ENCODE measurements at places on chromosomes 2 and 18.

GRCh38 chr18:51543658-51544155 is 346.2 kb upstream of the MEX3C start:
- DNase-seq: no peak

DNA sequence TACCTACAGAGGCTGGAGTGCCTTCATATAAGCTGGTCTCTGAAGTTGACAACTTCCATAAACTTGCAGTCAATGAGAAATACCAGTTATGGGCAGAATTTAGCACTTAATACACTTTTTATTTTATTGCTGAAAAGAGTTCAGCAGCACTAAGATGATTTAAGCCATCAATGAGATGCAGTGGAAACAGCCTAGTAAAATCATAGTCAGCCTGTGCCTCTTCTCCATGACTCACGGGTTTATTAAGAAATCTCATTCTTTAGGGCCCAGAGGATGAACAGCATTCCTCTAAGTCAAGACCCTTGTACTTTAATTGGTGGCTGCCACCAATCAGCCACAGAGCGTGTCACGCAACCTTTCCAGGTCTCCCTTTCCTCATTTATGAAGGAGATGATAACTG is 1357.9 kb upstream of the CELF4 start:
- no peak for DNase-seq

GRCh38 chr2:23417310-23417709 is 32.3 kb downstream of the KLHL29 start:
- no peak for DNase-seq

DNA sequence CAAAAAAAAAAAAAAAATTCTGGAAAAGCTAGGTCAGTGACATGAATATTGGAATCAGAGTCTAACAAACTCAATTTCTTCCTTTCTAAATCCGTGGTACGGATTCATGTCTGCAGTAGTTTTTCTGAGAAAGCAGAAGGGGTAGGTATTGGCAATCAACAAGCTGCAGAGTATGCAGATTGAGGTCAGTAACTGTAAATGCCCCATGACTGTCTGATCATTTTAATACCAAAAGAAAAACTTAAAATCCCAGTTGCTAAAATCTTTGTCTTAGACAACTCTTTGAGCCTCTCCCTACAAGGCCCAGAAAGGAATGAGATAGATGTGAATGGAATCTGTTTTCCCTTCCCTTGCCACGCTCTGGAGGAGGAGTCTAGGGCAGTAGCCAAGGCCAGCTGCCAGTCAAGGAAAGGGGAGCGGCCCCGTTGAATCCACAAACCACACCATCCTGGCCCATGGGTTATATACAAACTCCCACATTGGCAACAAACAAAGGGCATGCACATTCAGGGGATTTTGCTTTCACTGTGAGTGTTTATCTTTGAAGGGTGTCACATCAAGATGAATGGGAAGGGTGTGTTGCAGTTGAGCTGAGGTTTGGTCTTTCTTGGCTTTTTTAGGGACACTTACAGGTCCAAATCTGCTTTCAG is 6.1 kb upstream of the CASP8 start:
- DNase-seq: no peak

DNA sequence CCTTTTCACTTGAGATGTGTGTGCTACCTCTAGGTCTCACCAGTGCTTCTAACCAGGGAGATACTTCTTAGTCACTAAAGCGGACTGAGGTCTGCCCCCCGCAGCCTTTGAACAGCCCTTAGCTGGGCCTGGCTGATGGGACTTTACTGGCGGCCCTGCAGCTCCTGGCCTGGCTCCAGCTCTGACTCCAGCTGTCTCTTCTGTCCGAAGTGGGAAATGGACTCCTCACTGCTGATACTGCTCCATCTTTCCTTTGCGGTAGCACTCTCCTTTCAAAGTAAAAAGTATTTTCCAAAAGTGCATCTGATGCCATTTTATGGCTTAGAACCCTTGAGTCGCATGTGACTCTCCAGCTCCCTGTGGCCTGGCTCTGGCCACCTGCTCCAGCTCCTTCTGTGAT is 64.5 kb downstream of the ATP9B start:
- DNase-seq: no peak

DNA sequence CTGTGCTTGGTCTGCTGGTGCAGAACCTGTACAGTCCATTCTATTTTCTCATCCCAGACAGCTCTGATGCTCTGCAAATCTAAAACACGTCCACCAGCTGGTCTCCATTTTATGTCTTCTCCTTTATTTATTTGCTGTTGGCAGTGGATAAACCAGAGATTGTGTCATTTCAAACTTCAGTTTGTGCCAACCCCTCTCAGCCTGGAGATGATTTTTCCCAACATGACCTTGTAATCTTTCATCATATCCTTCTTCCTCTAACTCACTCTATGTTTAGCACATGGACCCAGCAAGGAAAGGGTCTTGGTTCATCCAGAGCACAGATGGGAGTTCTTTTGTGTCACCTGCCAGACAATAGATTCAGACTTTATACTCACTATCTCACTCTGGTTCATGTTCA is 273.2 kb downstream of the MTX2 start:
- DNase-seq: no peak

GRCh38 chr2:238281826-238282480 is 6.5 kb downstream of the PER2 start:
- no peak for DNase-seq

- DNase-seq: no peak
Measured at GRCh38 chr2:150589681-150590080, 102.2 kb upstream of the RND3 start.

DNA sequence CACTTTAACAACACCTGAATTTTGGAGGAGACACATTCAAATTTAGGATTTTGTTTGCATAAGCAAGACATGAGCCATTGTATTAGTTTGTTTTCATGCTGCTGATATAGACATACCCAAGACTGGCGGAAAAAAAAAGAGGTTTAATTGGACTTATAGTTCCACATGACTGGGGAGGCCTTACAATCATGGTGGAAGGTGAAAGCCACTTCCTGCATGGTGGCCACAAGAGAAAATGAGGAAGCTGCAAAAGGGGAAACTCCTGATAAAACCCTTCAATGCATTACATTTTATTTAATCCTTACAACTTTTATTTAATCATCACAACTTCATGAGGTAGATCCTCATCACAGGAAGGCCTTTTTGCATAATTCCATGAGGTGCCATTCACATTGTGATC is 242.0 kb upstream of the STON1 start:
- DNase-seq: no peak

GRCh38 chr18:40995529-40995928 is 959.5 kb upstream of the PIK3C3 start:
- DNase-seq: no peak

DNA sequence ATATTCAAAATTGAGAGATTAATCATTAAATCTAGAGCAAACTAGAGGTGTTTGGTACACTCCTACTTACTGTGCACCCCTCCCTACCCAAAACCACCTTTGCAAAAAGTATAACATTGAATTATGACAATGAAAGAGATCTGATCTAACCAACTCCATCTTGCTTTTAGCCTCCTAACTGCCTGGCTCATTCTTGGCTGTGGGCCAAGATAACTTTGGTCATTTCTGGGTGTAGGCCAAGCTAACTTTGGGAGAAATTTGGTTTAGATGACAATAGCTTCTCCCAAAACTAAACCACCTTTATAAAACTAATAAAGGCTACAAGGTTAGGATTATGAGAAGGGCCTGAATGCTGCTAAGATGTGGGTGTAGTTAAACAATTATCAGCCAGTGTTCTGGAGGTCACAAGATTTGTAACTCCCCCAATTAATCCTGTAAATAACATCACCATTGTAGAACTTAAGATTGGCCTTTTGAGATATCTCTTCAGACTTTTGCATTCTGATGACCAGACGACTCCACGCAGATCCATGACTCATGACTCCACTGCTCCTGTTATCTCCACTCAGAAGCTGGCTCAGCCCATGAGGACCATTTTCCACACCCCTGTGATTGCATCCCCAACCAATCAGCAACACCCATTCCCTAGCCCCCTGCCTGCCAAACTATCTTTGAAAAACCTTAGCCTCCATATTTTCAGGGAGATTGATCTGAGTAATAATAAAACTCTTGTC is 160.2 kb downstream of the FBXO15 start:
- no peak for DNase-seq

DNA sequence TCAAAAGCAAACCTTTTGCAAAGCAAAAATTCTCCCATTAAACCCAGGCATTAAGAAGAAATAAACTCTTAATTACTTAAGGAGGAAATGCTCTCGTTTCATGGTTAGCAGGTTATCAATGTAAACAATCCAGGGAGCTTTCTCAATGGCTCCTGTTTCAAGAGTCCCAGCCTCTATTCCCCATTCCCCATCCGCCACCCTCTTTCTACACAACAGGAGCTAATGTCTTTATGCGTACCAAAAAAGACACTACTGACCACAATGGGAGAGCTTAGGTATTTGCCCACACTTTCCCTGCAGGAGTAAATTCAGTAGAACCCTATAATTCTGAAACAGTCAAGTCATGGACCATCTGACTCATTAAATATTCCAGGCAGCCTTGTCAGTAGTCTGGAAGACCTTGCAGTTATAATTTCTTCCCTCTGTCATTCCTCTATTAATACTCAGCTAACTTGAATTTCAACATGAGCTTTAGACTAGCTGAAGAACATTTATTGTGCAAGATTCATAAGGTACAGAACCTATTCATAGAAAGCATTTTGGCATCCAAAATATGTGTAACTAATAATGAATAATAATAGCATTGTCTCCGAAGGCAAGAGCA is 48.6 kb downstream of the SLC8A1 start:
- no peak for DNase-seq

DNA sequence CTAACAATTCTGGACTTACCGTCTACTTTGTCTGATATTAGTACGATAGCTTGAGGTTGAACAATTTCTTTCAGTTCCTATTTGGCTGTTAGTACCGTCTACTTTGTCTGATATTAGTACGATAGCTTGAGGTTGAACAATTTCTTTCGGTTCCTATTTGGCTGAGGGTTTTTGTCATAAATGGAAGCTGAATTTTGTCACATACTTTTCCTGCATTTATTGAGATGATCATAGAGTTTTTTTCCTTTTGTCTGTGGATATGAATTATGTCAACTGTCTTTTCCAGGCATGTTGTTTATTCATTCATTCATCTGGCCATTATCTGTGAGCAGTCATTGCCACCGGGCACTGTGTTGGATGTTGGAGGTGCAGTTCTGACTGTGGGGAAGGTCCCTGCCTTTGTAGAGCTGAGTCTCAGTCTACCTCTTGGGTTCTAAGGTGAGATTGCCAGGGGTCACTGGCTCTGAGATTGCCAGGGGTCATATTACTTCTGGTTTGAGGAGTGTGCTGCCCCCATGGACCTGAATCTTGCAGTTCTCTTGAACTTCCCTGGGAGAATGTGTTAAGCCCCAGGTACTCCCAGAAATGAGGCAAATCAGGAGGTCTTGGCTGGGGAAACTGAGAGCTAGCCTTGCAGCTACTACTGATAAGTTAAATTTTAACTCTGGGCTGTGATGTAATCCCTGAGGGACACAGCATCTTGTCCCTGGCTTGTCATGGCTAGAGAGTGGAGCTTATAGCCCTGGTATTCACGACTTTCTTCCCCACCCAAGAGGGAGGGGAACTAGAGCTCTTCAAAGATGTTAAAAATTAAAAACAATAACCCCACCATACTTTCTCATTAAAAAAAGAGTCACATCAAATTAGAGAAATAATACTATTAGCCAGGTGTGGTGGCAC is 89.1 kb upstream of the MBOAT2 start:
- DNase-seq: no peak
